Bladder microvascular endothelial cell (primary cell): ENCODE measurements at places on chromosomes 6 and 20. TPM values are rescaled to one million over a fixed set of nuclear protein-coding genes. Genes with fewer than 3 reads are reported as not detected.

Gene MUC22
- total RNA-seq = not detected in 2 replicates

Gene NPEPL1
- 20.8 and 22.3 TPM in 2 replicates for total RNA-seq

Gene BTN1A1
- not detected in 2 replicates for total RNA-seq

Gene SPTLC3
- 0.65 and 1.0 TPM in 2 replicates for total RNA-seq

Gene ARMH2
- not detected in 2 replicates for total RNA-seq

Gene JPH2
- total RNA-seq = 0.16 and 0.63 TPM in 2 replicates

Gene CLDN20
- not detected in 2 replicates for total RNA-seq

Gene ZNF391
- total RNA-seq = 0.16 and 0.50 TPM in 2 replicates

Gene FKBP1C
- total RNA-seq = 0.32 and 0.38 TPM in 2 replicates

Gene BCAS1
- not detected in 2 replicates for total RNA-seq

Gene PNLDC1
- 1.3 TPM in 1 of 2 replicates, not detected in the other for total RNA-seq

Gene TREM1
- not detected in 2 replicates for total RNA-seq

Gene MICA
- total RNA-seq = 34.1 and 56.0 TPM in 2 replicates

Gene SSTR4
- total RNA-seq = not detected in 2 replicates

Gene FHL5
- total RNA-seq = 0.32 TPM in 1 of 2 replicates, not detected in the other
